ENCODE measurements at places on chromosomes 6 and 20.

- no peak overlapping the region for H3K4me3 ChIP-seq
- peaks cover 22% of the 10 kb centered on the region for H3K4me1 ChIP-seq
- peaks cover 42% of the 10 kb centered on the region for H3K27me3 ChIP-seq
- H3K27ac ChIP-seq: no peak overlapping the region
- no peaks in the 10 kb centered on the region for H3K36me3 ChIP-seq
- DNase-seq: no peak
These were observed 2.3 kb downstream of the KCNK15 start for GRCh38 chr20:44748005-44748370.

DNA sequence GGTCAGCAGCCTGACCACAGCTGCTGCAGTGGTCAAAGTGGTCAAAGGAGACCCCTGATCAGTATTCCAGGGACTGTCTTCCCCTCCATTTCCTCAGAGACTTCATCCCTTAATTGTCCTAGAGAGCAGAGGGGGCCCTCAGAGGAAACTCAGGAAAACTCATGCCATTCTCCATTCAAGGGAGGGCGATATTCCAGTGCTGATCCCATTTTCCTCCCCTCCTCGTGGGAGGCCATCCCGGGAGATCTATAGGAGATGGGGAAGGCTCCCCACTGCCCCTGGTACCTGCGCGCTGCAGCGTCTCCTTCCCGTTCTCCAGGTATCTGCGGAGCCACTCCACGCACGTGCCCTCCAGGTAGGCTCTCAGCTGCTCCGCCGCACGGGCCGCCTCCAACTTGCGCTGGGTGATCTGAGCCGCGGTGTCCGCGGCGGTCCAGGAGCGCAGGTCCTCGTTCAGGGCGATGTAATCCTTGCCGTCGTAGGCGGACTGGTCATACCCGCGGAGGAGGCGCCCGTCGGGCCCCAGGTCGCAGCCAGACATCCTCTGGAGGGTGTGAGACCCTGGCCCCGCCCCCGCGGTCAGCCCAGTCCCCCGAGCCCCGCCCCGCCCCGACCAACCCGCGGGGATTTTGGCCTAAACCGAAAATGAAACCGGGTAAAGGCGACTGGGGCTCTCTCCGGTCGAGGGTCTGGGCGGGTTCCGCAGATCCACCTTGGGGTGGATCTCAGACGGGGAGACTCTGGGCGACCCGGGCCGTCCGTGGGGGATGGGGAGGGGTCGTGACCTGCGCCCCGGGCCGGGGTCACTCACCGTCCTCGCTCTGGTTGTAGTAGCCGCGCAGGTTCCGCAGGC, 878 bp downstream of the HLA-C start:
- H3K4me1 ChIP-seq: 0 out of 2 replicates have a peak, but pooled peaks cover 3% of the 10 kb centered on the region
- no peak for DNase-seq
- H3K36me3 ChIP-seq: no peaks in the 10 kb centered on the region
- peak overlapping the region; percentile 32 for H3K27ac ChIP-seq

- H3K36me3 ChIP-seq: no peaks in the 10 kb centered on the region
- no peak overlapping the region for H3K4me3 ChIP-seq
- peaks cover 44% of the 10 kb centered on the region for H3K4me1 ChIP-seq
- no peak for DNase-seq
These were observed 2.7 kb upstream of the ASXL1 start for GRCh38 chr20:32355417-32355841.

DNA sequence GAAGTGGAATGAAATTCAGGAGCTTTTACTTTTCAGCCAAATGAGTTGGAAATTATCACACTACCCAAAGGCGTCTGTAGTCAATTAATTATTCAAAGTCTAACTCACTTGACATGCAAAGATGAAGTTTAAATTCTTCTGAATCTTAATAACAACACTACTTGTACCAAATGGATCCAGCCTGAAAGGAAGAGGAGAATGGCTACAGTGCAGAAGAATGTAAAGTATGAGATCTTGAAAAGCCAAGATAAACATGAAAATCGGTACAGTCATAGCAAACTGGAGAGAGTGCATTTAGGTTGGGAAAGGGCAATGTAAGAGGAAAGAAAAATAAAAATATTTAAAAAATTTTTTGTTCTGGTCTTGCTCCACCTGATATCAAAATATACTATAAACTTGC, 195.5 kb downstream of the SIM1 start:
- no peak overlapping the region for H3K27ac ChIP-seq
- no peak for DNase-seq
- no peaks in the 10 kb centered on the region for H3K27me3 ChIP-seq
- no peak overlapping the region for H3K4me3 ChIP-seq

DNA sequence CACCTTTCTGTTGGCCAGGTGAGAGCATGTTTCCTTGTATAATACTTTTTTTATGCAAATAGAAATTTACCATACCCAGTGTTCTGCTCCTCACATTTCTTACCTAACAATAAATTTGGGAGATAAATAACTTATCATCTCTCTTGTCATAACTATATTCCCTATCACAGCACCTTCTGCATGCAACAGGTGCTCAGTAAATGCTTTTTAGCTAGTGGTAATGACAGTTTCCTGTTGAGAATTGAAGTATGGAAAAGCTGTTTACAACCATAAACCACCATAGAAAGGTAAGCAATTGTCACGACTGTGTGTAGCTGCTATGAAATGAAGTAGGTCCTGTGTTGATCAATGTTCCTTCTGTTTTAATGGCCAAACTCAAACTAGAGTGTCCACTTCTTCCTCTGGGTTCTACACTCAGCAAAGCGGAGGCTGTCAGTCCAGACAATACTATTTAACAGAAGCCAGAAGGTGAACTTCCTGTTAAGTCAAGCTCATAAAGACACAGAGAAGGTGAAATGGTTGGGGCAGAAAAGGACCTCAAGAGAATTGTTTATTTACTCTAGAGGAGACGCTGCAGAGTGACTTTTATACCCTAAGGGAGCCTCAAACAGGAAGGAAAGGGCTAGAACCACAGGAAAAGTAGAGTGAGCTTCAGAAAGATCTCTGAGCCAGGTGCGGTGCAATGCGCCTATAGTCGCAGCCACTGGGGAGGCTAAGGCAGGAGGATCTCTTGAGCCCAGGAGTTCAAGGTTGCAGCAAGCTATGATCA, 84.0 kb upstream of the SLC22A16 start:
- no peaks in the 10 kb centered on the region for H3K27me3 ChIP-seq
- DNase-seq: no peak
- H3K4me3 ChIP-seq: no peak overlapping the region
- H3K27ac ChIP-seq: no peak overlapping the region
- no peaks in the 10 kb centered on the region for H3K36me3 ChIP-seq

- H3K36me3 ChIP-seq: no peaks in the 10 kb centered on the region
- no peak for DNase-seq
- H3K27me3 ChIP-seq: peaks cover 3% of the 10 kb centered on the region
- H3K4me1 ChIP-seq: peaks cover 25% of the 10 kb centered on the region
- no peak overlapping the region for H3K27ac ChIP-seq
- H3K4me3 ChIP-seq: no peak overlapping the region
These were observed 50.8 kb upstream of the FAM83D start for GRCh38 chr20:38875175-38875993.

GRCh38 chr6:14635934-14636591, 518.5 kb downstream of the CD83 start:
- no peaks in the 10 kb centered on the region for H3K36me3 ChIP-seq
- DNase-seq: no peak
- no peak overlapping the region for H3K4me3 ChIP-seq
- no peaks in the 10 kb centered on the region for H3K27me3 ChIP-seq

- H3K27me3 ChIP-seq: no peaks in the 10 kb centered on the region
- no peak overlapping the region for H3K4me3 ChIP-seq
- 0 out of 2 replicates have a peak, but pooled peaks cover 12% of the 10 kb centered on the region for H3K36me3 ChIP-seq
- no peaks in the 10 kb centered on the region for H3K4me1 ChIP-seq
- no peak for DNase-seq
These were observed 33.3 kb downstream of the LRP11 start for GRCh38 chr6:149830731-149831307.

- DNase-seq: no peak
- peak overlapping the region; percentile 51 for H3K27ac ChIP-seq
- H3K4me1 ChIP-seq: no peaks in the 10 kb centered on the region
These were observed 878 bp upstream of the PNRC1 start for GRCh38 chr6:89079511-89080234.

GRCh38 chr6:10655508-10656055, 38.8 kb downstream of the C6orf52 start:
- H3K27ac ChIP-seq: no peak overlapping the region
- no peaks in the 10 kb centered on the region for H3K4me1 ChIP-seq
- H3K27me3 ChIP-seq: no peaks in the 10 kb centered on the region
- H3K4me3 ChIP-seq: no peak overlapping the region

DNA sequence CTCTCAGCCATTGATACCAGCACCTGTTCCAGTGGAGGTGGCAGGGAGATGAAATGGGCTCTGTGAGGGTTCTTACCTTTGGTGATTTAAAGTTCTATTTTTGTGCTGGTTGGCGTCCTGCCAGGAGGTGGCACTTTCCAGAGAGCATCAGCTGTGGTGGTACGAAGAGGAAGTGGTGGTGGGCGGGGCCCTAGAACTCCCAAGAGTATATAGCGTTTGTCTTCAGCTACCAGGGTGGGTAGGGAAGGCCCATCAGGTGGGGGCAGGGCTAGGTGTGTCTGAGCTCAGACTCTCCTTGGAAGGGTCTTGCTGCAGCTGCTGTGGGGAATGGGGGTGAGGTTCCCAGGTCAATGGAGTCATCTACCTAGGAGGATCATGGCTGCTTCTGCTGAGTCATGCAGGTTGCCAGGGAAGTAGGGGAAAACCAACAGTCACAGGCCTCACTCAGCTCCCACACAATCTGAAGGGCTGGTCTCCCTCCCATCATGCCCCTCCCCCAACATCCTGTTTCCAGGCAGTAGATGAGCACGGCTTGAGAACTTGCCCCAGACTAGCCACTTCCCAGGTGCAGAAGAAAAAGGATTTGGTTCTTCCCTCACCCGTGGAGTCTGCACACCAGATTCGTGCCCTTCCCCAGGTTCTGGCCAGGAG, 46.6 kb downstream of the MOXD1 start:
- H3K4me3 ChIP-seq: no peak overlapping the region
- H3K27ac ChIP-seq: no peak overlapping the region
- no peaks in the 10 kb centered on the region for H3K36me3 ChIP-seq
- DNase-seq: no peak
- 0 out of 2 replicates have a peak, but pooled peaks cover 6% of the 10 kb centered on the region for H3K4me1 ChIP-seq

GRCh38 chr6:142984386-142984785, 39.4 kb upstream of the HIVEP2 start:
- no peak overlapping the region for H3K27ac ChIP-seq
- no peaks in the 10 kb centered on the region for H3K27me3 ChIP-seq
- H3K4me1 ChIP-seq: no peaks in the 10 kb centered on the region
- no peak overlapping the region for H3K4me3 ChIP-seq

- H3K4me3 ChIP-seq: no peak overlapping the region
- no peaks in the 10 kb centered on the region for H3K4me1 ChIP-seq
- H3K36me3 ChIP-seq: no peaks in the 10 kb centered on the region
- no peak overlapping the region for H3K27ac ChIP-seq
- H3K27me3 ChIP-seq: no peaks in the 10 kb centered on the region
These were observed 137.8 kb downstream of the FOXC1 start for GRCh38 chr6:1747531-1747930.

GRCh38 chr20:10626896-10627295, 46.9 kb downstream of the JAG1 start:
- no peaks in the 10 kb centered on the region for H3K27me3 ChIP-seq
- no peaks in the 10 kb centered on the region for H3K4me1 ChIP-seq
- no peak overlapping the region for H3K27ac ChIP-seq
- no peak overlapping the region for H3K4me3 ChIP-seq

DNA sequence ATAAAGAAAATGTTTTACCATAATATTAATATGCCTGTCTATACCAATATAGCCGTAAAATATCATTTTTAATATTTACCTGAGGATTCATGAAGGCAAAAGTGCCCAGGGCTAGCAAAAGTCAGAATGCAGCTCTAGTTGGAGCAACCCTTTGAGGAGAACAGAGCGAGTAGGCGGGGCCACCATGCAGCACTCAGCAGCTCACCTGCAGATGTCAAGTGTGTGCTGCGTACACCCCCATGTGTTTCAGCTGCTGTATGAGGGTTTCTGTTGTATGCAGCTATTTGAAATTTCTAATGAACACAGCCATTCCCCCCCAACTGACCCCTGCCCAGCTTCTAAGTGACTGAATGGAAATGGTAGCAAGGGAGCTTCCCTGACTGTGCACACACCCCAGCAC, 508.0 kb downstream of the QKI start:
- H3K27me3 ChIP-seq: peaks cover 84% of the 10 kb centered on the region
- H3K27ac ChIP-seq: no peak overlapping the region

DNA sequence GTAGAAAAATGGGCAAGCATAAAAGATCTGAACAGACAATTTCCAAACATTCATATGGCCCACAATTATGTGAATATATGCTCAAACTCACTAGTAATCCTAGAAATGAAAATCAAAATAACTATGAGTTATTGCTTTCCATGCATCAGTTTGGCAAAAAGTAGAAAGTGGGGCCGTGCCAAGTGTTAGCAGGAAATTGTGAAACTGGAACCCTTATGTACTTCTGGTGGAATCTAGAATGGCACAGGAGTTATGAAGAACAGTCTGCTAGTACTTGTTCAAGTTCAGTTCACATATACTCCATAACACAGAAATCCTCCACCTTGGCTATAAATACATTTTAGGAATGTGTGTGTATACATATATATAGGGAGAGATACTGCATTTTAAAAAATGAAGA, 89.8 kb downstream of the EYA2 start:
- DNase-seq: no peak
- no peak overlapping the region for H3K27ac ChIP-seq
- H3K27me3 ChIP-seq: no peaks in the 10 kb centered on the region
- H3K4me3 ChIP-seq: no peak overlapping the region
- H3K36me3 ChIP-seq: no peaks in the 10 kb centered on the region

- H3K4me3 ChIP-seq: no peak overlapping the region
- H3K36me3 ChIP-seq: 0 out of 2 replicates have a peak, but pooled peaks cover 12% of the 10 kb centered on the region
- H3K27ac ChIP-seq: peak overlapping the region; percentile 68
- no peaks in the 10 kb centered on the region for H3K27me3 ChIP-seq
These were observed 38.9 kb downstream of the JARID2 start for GRCh38 chr6:15284743-15285142.

DNA sequence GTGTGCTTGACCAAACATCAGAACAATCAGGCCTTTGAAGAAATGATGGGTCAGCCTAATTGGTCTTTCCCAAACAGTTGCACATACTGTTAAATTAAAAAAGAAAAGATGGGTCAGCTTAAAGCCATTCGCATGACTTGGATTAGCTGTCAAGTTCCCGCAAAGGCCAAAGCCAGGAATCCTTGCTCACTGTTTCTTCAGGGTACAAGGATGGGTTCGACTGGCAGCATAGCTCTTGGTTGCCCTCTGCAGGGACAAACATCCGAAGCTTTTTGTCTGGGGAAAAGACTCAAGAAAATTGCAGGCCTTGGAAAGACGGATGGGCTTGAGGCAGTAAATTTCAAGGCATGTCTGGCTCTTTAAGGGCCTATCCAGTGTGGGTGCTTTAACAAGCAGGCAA, 168.0 kb downstream of the HDGFL1 start:
- no peak overlapping the region for H3K27ac ChIP-seq
- no peaks in the 10 kb centered on the region for H3K4me1 ChIP-seq
- no peaks in the 10 kb centered on the region for H3K36me3 ChIP-seq
- no peak overlapping the region for H3K4me3 ChIP-seq
- DNase-seq: peak; percentile 3
- no peaks in the 10 kb centered on the region for H3K27me3 ChIP-seq

DNA sequence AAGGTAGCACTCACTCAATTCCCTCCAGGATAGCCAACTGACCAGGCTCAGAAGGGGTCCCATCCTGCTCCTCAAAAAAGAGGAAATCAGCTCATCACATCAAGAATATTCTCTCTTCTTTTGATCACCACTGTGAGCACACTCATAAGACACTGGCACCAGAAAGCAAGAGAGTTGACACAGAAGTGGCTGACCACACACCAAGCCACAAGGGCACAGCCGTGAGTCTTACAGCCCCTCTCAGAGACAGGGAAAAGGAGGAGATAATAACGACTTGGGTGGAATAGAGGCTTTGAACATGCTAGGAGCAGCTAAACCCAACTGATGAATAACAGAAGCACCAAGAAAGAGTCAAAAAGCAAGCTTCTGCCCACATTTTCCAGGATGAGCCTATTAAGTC, 249.1 kb upstream of the PREP start:
- H3K27ac ChIP-seq: no peak overlapping the region
- no peak overlapping the region for H3K4me3 ChIP-seq
- no peak for DNase-seq
- H3K36me3 ChIP-seq: no peaks in the 10 kb centered on the region
- H3K4me1 ChIP-seq: no peaks in the 10 kb centered on the region
